ENCODE measurements at places on chromosomes 12 and 14. TPM values are rescaled to one million over a fixed set of nuclear protein-coding genes. Genes with fewer than 3 reads are reported as not detected.

The NKX2-1 gene
- total RNA-seq = not detected

The C12orf50 gene
- not detected for total RNA-seq

The KRT8 gene
- total RNA-seq = 376 TPM

The NPFF gene
- not detected for total RNA-seq

The CRACR2A gene
- 2.7 TPM for total RNA-seq

The KLRC4 gene
- total RNA-seq = not detected

The NRXN3 gene
- 192 TPM for total RNA-seq

The TMEM63C gene
- total RNA-seq = not detected

The EEF1AKMT3 gene
- total RNA-seq = 12.2 TPM

The LRTM2 gene
- not detected for total RNA-seq

The SENP1 gene
- 17.3 TPM for total RNA-seq

The CLECL1 gene
- total RNA-seq = not detected

The TRAFD1 gene
- total RNA-seq = 28.2 TPM

The GRIN2B gene
- total RNA-seq = not detected

The SLC5A8 gene
- total RNA-seq = not detected

The OTUB2 gene
- total RNA-seq = 0.84 TPM

The HPD gene
- total RNA-seq = 5.0 TPM

The SCNN1A gene
- total RNA-seq = 0.62 TPM

The SDR9C7 gene
- not detected for total RNA-seq

The L3HYPDH gene
- 37.3 TPM for total RNA-seq

The OR11H12 gene
- not detected for total RNA-seq

All from gastroesophageal sphincter (tissue), 4 donors.